ENCODE measurements at places on chromosomes 16 and 17.

DNA sequence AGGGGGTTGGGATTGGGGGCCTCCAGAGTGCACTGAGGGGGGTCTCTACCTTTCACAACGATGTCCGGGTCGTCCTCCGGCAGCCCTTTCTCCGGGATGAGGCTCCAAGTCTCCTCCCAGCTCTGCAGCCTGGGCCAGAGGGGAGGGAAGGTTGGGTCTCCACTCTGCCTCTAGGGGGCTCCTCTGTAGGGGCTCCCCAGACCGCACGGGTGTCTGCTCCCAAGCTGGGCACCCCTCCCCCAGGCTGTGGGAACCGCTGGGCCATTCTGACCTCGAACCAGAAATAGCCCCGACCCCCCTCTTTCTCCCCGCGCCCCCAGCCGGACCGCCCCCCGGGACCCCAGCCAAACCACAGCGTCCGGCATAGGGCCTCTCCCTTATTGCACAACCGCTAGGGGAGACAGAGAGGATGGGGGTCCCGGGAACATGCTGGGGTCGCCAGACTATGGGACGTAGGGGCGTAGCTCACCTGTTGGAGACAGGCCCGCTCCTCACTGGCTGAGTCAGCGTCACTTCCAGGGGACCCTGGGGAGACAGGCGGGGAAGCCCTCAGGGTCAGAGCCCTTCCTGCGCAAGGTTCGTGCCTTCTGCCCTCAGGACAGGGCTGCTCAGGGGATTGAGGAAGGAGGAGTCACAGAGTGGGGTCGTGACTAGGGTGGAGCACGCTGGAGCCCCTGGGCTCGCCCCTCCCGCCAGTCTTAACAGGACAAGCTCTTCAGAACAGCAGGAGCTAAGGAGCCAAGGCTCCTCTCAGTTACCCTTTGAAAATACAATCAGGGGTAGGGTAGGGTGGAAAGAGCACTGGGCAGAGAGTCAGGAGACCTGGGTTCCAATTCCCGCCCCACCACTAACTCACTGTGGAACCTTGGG, 2.7 kb downstream of the PLEKHH3 start:
- DNase-seq: no peak

DNA sequence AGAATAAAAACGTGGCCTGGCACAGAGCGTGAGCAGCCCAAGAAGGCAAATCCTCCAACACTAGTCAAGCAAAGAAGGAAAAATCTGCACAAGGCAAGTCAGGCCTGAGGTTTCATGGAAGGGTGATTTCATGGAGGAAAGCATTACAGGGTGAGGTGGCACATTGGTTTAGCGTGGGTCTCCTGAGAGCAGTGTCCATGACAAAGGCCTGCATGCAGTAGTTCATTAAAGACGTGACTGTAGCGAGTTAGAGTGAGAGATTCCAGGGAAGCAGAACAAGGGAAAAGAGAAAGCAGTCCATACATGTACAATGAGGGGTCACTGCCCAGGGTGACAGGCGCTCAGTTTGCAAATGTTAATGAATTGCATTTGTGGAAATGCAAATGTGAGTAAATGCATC, 285.0 kb upstream of the ERCC4 start:
- no peak for DNase-seq

DNA sequence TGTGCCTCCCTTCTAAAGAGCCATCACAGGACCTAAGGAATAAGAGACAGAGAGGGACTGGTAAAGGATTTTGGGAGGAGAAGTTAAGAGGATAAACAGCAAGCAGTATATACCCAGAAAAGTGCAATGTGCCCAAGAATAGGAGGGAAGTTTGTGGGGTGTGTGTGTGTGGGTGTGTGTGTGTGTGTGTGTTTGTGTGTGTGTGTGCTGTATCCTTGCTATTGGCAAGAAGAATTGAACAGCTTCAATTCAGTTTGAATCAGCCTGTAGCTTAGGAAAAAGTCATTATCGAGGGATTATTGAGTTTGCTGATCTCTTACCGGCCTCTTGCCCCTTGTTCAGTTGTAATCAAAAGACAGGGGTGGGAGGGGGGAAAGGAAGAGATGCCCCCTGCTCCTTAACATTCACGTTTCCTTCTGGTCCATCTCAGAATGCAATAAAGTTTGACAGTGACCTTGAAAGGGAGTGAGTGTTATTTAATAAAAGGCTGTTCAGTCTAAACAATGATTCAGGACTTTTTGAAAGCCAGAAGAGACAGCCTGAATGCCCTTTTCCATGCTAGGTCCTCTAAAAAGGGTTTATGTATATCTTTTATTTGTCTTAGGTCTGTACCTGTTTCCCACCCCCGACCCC, 23.9 kb upstream of the MAPT start:
- DNase-seq: no peak

DNA sequence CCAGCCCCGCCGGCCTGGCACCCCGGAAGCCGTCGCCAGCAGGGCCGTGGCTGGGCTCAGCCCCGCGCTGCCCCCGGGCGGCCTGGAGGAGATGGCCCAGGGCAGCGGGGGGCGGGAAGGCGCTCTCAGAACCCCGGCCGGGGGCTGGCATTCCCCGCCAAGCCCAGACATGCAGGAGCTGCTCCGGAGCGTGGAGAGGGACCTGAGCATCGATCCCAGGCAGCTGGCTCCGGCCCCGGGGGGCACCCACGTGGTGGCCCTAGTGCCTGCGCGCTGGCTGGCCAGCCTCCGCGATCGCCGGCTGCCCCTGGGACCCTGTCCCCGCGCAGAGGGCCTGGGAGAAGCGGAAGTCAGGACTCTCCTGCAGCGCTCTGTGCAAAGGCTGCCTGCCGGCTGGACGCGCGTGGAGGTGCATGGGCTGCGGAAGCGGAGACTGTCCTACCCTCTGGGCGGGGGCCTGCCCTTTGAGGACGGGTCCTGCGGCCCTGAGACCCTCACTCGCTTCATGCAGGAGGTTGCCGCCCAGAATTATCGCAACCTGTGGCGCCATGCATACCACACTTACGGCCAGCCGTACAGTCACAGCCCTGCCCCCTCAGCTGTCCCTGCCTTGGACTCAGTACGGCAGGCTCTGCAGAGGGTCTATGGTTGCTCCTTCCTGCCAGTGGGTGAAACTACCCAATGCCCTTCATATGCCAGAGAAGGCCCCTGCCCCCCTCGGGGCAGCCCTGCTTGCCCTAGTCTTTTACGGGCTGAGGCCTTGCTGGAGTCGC, 551 bp downstream of the WDR81 start:
- DNase-seq: no peak

DNA sequence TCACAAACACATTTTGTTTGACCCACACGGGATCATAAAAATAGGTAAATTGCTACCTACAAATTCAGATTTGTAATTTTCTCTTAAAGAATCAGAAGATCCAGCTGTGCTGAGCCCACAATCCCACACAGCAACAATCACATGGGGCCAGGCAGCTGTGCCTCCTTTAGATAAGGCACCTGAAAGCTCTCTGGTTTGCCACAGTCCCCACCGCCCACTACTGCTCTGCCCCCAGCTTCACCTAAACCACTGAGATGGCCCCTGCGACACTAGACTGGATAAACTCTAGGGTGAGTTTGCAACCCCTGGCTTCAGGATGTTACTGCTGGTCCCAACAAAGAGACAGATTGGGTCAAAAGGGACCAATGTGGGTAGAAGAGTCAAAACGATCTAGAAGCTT, 96.8 kb downstream of the GSG1L start:
- DNase-seq: no peak

GRCh38 chr16:4614571-4615383, at the start of gene UBALD1:
Gene UBALD1 (minus strand): TSS chr16:4614888. CDS start chr16:4614797, 91 bp downstream.
- peak; percentile 54 for DNase-seq

DNA sequence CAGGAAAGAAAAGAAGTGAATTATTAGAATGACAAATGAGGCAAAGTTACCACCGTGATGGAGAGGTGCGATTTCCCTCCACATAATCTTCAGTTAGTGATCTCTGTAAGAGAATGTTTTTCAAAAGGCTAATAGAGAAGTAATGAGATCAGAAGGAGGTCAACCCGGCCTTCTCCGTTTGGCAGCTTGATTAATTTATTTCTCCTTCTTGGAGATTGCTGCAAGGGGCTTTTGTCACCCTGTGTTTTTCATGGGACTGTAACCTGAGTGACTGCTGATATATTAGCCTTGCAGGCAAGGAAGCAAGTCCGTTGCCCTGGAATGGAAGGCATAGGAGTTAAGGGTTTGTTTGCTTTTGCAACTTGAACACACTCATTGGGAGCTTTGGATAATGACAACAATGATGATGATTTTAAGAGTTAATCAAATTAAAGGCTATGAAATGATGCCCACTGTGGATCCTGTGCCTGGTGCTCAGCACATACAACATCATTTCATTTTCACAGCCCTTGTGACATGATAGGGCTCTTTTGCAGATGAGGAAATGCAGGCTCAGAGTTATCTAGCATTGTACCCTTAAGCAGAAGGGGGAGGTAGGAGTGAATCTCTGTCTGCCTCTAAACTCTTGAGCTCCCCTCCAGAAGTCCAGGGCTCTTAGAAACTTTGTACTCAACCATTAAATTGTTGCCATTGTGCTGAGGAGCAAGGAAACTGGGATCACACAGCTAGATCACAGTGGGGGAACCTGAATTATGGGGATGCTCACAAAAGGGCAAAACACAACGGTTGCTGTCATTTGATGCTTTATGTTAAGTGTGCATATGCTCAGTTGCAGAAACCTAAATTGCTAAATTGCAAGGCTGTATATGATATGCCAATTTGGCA, 226.3 kb downstream of the WWOX start:
- no peak for DNase-seq

DNA sequence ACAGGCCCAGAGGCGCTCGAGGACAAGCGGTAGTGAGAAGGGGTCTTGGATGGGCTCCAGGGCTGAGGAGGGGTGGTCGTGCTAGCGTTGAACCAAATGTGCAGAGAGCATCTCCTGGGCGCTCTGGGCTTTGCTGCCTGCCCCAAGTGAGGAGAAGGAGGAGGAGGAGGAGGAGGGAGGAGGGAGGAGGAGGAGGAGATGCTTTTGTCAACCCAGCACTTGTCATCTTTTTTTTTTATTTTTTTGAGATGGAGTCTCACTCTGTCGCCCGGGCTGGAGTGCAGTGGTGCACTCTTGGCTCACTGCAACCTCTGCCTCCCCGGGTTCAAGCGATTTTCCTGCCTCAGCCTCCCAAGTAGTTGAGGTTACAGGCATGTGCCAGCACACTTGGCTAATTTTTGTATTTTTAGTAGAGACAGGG, 59.8 kb downstream of the PGS1 start:
- DNase-seq: no peak

DNA sequence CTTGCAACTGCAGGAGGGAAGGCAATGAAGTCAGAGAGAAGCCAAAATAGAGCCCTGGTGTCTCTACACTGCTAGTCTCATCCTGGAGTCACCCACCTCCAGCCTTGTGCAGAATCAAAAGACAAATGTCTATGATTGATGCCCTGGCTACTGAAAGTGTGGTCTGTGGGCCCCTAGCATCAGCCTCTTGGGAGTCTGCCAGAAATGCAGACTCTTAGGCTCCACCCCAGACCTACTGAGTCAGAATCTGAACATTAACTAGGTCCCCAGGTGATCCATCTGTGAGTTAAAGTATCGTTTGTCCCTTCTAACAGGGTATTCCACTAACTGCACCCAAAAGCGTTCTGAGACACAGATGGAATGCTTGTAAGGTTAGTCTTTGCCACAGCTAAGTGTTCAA, 21.2 kb downstream of the EARS2 start:
- no peak for DNase-seq

GRCh38 chr17:17063546-17064122, 21.4 kb downstream of the MPRIP start:
- DNase-seq: no peak

- peak; percentile 8 for DNase-seq
These were observed 825 bp downstream of the BLMH start for GRCh38 chr17:30290696-30291542.
